Kasumi-1 (cell line): ENCODE measurements at places on chromosomes 4 and X.

- no peak for DNase-seq
These were observed 24.0 kb downstream of the NPY2R start for GRCh38 chr4:155232432-155232831.

- DNase-seq, result peak; percentile 96
These were observed 34.6 kb upstream of the AADAT start for GRCh38 chr4:170124406-170124805.

DNA sequence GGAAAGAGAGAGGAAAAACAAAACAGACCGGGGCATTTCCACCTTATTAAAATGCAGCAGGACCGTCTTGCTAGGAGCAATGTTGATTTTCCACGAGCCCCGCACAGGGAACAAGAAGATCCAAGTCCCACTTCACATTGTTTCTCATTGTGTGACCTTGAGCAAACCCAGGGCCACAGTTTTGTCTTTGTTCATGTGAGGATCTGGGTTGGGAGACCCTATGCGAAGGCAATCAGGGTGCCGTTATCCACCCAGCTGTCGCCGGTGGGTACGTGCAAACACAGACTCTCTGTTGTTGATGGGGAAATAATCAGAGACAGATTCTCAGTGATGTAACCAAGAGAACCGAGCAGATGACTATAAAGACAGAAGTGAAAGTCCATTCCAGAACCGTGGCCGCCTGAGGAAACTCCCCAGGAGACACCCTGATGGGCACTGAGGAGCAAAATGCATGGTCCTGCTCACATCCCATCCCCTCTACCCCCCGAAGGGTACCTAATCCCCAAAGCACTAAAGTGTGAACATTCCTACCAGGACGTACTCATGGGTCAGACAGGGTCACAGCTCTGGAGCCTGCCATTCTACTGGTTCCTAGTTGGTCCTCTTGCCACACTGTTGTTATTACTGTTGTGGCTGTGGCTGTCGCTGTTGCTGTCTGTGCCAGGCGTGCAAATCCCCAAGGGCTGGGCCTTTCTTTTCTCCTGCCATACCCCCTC, 102.7 kb upstream of the RBPJ start:
- no peak for DNase-seq

DNA sequence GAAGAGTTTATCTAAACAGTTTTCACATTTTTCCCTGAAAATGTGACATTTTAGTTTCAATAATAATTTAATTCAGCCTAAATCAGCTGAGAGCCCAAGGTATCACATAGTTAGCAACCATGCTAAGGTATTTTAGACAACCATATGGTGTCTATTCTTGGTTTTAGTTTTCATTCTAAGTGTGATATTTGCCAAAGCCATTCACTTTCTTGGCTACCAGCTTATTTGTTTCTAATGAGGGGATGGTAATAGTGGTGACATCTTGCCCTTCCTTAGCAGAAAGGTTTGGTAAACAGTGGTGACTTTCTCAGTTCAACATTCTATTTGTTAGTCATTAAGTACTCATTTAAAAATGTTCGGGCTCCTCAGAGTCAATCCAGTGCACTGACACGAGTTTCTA, 854.9 kb upstream of the HTR2C start:
- DNase-seq, result no peak

DNA sequence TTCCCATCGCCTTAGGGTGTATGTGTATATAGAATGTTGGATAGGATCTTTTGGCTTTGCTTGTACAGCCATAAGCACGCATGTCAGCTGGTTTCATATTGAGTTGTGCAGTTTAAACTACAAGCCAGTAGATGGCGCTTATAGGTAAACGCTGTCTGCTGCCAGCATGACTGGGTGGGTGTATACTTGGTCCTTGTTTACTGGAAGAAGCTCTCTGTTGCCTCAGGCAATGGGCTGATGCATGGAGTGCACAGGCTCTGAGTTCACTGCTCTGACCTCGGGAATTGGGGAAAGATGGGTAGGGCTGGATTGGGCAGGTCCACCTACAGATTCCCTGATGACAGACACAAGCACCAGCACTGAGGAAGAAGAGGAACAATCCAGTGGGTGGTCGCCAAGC, 831.5 kb downstream of the STIM2 start:
- DNase-seq, result peak; percentile 76

- no peak for DNase-seq
These were observed 21.6 kb upstream of the VEGFD start for GRCh38 chrX:15405846-15406245.

GRCh38 chr4:72971572-72971971, 97.9 kb downstream of the COX18 start:
- no peak for DNase-seq

DNA sequence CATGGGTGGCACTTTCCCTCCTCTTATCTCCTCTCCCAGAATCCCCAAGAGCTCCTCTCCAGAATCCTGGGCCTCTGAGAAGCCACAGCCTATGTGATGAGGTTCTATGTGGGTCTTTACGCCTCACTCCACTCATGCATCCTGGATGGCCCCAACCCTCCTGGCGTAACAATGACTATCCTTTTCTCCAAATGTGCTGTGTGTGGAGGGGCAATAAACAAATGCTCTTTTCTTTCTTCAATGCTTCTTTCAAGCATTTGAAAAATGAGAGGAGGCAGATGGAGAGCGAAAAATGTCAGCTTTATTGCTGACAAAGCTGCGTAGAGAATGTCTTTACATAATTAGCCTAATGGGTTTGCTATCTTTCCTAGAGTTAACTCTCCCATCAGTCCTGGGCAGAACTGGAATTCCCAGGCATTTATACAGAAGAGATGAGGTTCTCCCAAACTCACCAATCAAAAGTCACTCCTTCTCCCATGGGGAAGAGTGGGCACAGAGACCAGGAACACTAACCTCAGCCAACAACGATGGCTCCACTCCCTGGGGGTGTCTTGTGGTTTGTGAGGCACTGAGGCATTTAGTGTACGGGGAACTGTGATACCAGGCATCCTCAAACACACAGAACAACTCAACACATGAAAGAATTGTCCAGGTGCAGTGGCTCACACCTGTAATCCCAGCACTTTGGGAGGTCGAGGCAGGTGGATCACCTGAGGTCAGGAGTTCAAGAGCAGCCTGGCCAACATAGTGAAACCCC, 118.9 kb upstream of the SLC34A2 start:
- no peak for DNase-seq

DNA sequence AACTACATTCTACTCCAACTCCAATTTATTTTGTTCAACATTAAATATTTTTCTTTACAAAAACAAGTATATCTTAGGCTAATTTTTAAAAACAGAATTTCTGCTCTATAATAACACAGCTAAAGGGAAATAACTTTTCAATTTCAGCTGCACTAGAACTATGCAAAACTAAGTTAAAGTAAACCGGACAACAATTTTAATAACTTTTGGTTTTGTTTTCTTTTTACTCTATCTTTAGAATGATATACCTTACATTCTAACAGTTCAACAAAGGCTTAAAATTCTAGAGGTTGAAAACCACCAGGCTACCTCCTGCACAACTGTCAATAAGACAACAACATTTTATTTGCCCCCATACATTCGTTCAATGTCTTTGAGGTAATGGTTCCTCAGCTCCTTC, 18.7 kb upstream of the KCNE5 start:
- DNase-seq, result no peak

DNA sequence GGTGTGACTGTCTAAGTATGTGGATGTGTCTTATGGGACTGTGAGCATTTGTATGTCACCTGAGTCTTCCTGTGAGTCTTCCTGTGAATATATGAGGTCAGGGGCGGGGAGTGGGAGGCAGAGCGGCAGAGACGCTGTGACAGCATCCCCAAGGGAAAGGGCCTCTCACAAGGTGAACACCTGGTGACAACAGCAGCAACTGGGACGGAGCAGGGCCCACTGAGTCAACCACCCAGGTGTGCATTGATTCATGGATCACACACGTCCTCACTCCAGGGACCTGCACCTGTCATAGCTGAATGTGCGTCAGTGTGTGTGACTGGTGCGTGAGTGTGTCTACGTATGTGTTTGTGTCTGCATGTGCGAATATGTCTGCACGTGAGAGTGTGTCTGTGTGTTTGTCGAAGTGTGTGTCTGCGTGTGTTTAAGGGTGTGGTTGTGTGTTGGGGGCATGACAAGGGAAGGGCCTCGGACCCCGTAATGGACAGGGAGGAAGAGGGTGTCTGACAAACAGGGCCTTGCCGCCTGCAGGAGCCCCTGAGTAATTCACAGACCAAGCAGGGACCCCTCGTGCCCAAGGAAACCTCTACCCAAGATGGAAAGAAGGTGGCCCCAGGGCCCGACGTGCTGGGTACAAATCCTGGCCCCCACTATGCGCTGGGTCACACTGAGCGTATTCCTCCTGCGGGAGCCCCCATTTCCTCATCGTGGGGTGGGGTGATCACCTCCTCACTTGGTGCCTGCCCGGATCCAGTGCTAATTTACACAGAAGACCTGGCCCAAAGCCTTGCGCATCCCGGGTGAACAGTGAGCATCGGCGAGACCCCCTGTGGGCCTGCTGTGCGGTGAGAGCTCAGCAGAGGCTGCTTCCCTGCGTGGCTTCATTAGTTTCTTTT, 76.7 kb downstream of the ABLIM2 start:
- no peak for DNase-seq

GRCh38 chrX:15881381-15881897, 26.8 kb upstream of the AP1S2 start:
- DNase-seq, result no peak

GRCh38 chr4:158802914-158803313, 34.1 kb downstream of the FNIP2 start:
- DNase-seq, result no peak

DNA sequence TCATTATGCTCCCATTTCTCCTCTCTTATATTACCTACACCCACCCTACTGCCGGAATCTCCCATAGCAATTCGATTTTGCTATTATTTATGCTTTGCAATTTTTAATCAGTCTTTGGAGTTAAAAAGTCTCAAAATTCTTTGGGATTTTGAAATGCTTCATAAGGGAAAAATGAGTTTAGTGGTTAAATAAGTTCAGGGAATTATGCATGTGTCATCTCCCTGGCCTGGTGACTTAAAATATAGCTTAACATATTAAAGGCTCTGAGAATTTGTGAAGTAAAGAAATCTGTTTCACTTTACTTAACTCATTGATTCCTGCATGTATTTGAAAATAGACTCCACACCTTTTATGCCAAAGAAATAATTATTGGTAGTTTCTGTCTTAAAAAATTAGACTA, 185.1 kb upstream of the DIPK2B start:
- no peak for DNase-seq

DNA sequence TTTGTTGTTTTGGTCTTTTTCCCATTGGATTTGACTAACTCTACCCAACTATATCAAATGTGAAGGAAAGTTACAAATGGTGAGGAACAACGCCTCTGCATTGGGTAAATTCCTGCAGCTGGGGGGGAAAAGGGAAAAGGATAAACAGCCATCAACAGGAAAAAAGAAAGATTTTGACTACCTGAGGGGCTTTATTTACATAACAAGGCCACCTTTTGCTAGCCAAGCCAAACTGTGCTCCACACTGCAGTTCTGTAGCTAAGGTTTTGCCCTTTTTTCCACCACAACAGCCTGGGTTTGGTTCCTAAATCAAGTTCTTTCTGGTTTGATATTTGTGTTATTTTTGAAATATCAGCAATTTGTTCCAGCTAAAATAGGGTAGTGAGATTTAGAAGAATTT, 40.8 kb downstream of the RHOXF2B start:
- DNase-seq, result no peak

- no peak for DNase-seq
These were observed 465.7 kb upstream of the TENM3 start for GRCh38 chr4:181777518-181777917.

- no peak for DNase-seq
These were observed 409.8 kb downstream of the STIM2 start for GRCh38 chr4:27270435-27270834.

DNA sequence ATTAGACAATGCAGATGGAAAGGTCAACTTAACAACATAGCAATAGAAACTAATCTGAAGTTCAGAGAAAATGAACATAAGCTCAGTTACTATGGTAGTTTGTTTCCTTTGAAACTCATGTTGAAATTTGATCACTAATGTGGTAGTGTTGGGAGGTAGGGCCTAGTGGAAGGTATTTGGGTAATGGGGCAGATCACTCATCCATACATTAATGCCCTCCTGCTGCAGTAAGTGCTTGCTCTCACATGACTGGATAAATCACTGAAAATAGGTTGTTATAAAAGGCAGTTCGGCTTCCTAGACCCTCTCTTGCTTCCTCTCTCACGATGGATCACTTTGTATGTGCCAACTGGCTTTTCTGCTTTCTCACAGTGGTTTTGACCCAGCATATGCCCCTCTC, 567.4 kb upstream of the GALNT7 start:
- no peak for DNase-seq

DNA sequence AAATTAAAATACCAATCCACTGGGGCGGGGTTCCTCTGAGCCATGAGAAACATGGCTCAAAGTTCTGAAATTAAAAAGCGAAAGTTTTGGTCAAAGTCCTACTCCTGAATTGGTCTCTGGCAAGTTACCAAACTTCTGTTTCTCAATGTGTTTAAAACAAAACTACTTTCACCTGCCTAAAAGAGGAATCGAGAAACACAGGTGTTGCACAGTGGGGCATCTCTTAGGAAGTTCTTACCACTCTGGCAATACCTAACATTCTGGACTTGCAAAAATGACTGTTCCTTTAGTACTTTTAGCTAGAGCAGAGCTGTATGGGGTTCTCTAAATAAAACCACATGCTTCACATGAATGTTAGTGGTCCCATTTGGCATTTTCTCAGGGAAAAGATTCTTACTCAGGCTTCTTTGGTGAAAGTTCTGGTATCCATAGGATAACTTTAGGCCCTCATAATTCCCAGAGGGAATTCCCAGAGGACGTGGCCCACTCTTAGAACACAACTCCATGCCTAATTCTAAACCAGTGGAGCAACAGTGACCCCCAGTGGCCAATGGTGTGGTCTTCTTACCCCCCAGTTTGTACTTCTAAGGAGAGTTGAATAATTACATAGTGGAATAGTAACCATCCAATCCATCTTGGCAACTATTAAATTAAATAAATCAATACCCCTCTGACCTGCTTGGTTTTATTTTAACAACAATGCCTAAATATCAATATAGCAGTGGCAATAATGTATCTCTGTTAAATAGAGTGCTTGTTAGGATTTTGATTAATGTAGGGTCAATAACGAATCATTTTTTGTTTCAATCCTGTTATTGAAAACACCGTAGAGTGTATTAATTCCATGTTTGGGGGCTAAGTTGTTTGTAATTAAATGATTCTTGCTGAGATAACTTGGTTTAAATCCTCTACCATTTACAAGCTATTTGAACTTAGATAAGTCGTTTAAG, 21.9 kb downstream of the BMP3 start:
- DNase-seq, result peak; percentile 64

DNA sequence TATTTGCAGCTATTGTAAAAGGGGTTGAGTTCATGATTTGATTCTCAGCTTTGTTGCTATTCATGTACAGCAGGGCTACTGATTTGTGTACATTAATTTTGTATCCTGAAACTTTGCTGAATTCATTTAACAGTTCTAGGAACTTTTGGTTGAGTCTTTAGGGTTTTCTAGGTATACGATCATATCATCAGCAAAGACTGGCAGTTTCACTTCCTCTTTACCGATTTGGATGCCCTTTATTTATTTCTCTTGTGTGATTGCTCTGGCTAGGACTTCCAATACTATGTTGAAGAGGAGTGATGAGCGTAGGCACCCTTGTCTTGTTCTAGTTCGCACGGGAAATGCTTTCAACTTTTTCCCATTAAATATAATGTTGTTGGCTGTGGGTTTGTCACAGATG, 48.1 kb downstream of the NPY1R start:
- no peak for DNase-seq

- DNase-seq, result no peak
These were observed 510.0 kb upstream of the HTR2C start for GRCh38 chrX:114073926-114074325.

GRCh38 chr4:129974730-129975129, 878.8 kb downstream of the C4orf33 start:
- DNase-seq, result no peak

- no peak for DNase-seq
These were observed 1.8 kb upstream of the MID1 start for GRCh38 chrX:10622197-10622596.
